ENCODE measurements at places on chromosomes 11 and 22. TPM values are rescaled to one million over a fixed set of nuclear protein-coding genes. Genes with fewer than 3 reads are reported as not detected.

GLYAT gene
- not detected for total RNA-seq

GALR3 gene
- not detected for total RNA-seq

GDPD4 gene
- total RNA-seq = not detected

OR51B4 gene
- total RNA-seq = not detected

NCF4 gene
- total RNA-seq = not detected

CCDC73 gene
- not detected for total RNA-seq

ENTHD1 gene
- not detected for total RNA-seq

RASL10A gene
- not detected for total RNA-seq

SCN2B gene
- not detected for total RNA-seq

LRP5 gene
- 57.2 TPM for total RNA-seq

SAMM50 gene
- 46.1 TPM for total RNA-seq

CELF1 gene
- total RNA-seq = 48.6 TPM

USH1C gene
- total RNA-seq = 1.5 TPM
